Memory B cell (primary cell): ENCODE measurements at places on chromosomes 2 and 18.

- DNase-seq = no peak
Observed at GRCh38 chr2:86791573-86791972, 860 bp upstream of the CD8A start.

DNA sequence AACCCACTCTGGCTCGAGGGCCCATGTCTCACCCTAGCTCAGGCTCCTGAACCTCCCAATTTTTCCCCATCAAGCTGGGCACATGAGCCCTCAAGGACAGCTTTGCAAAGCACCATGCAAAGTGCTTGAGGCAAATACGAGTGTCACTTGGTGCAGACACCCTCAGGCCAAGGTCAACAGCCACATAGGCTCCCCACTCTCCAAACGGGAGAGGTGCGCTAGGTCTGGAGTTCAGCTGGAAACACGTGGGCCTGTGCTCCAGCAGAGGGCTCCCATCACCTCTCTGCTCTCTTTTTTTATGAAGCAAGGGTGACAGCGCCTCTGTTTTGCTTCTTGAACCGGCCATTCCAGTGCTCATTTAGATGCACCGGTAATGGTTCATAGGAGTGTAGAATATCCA lies 11.9 kb upstream of the ARHGAP25 start:
- DNase-seq = no peak

- DNase-seq = no peak
Observed at GRCh38 chr2:169039702-169040101, 8.6 kb upstream of the ABCB11 start.

DNA sequence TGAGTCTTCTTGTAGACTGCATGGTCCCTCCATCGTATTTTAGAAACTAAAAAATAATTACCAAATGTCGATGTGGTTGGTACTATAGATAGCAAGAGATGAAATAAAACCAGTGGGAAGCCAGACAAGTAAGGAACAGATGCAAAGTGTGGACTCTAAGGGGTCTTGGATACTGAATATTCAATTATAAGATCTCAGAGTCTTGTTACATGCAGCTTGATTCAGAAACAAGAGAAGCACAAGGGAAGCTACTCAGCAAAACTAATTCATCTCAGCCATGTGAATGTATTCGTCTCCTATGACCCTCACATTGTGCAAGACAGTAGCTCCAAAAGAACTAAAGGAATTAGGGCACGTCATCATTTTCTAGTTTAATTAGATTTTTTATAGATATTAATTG lies 80.9 kb downstream of the CDH20 start:
- no peak for DNase-seq

- no peak for DNase-seq
Observed at GRCh38 chr2:180443888-180444287, 436.8 kb upstream of the CWC22 start.

- no peak for DNase-seq
Observed at GRCh38 chr2:66418381-66418780, 16.5 kb upstream of the MEIS1 start.

DNA sequence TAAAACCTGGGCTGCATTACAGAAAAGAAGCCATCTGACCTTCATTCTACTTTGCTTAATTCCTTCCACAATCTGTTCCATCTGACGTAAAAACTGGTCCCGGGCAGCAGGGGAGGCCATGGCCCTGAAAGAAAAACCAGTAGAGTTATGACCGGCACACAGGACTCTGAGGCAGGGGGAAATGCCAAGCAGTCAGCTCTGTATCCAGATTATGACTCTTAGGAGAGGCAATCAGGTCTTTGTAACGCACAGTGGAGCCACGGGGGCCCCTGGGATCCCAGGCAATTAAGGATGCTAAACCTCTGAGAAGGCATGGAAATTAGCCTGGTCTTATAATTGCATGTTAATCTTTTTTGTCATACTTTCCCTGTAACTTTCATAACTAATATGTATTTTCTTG lies 78.4 kb downstream of the CCDC93 start:
- DNase-seq = no peak

GRCh38 chr2:86621280-86621943 lies 2.3 kb downstream of the RNF103 start:
- no peak for DNase-seq

DNA sequence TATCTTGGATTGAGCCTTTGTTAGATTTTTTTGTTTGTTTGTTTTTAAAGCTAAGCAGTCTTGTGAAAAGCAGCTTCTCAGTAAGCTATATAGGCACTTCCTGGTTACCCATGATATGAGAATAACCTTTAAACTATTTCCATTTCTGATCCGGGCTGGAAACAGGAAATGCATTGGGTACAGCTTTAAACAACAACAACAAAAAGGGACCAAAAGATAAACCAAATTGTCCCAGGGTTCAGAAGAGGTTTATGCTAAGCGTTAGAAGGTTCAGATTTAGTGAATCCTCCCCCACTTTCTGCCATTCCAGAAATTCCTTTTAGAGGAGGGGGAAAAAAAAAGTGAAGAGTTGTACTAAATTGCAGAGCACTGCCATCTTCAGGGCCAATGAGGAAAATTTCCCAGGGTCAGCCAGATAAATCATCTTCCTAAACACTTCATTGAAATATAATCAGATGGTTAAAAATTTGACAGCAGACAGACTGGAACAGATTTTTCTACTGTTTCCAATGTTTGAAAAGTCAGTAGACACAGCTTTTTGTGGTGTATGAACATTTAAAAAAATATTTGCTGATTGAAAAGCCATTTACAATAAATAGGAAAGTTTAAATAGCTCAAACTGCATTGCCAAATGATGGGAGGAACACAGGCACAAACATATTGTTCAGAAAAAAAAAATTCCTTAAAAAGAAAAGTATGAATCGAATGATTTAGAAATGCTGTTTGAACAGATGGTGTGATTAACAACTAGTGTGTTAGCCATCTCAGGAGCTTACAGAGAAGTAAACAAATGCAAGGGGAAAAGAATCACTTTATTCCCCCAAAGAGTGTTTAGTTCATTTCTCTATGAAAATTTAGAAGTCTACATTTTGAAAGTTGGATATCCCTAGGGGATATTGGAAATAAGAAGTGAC lies 189.9 kb upstream of the TANK start:
- no peak for DNase-seq

- no peak for DNase-seq
Observed at GRCh38 chr2:82837588-82838304, 1621.3 kb downstream of the SUCLG1 start.

- no peak for DNase-seq
Observed at GRCh38 chr2:150389447-150389846, 98.0 kb downstream of the RND3 start.

GRCh38 chr2:159098361-159098760 lies 129.9 kb downstream of the TANC1 start:
- no peak for DNase-seq

- no peak for DNase-seq
Observed at GRCh38 chr2:216777637-216778273, 82.1 kb downstream of the TNP1 start.

DNA sequence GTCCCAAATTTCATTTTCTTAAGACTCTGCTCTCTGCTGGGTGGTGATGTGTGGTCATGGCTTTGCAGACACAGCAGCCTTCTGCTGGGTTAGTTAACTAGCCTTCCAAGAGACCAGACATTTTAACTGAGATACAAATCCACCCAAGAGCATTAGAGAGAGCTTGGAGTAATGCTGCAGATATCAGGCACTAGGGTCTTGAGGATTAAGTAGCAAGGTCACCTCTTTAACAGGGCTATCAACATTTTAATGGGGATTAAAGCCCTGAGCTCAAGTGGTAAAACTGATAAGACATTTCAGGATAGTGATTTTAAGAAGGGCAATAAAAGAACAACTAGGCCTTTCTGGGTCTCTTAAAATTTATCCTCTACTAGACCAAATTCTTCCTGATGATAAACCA lies 461.2 kb downstream of the MEIS1 start:
- DNase-seq = no peak

DNA sequence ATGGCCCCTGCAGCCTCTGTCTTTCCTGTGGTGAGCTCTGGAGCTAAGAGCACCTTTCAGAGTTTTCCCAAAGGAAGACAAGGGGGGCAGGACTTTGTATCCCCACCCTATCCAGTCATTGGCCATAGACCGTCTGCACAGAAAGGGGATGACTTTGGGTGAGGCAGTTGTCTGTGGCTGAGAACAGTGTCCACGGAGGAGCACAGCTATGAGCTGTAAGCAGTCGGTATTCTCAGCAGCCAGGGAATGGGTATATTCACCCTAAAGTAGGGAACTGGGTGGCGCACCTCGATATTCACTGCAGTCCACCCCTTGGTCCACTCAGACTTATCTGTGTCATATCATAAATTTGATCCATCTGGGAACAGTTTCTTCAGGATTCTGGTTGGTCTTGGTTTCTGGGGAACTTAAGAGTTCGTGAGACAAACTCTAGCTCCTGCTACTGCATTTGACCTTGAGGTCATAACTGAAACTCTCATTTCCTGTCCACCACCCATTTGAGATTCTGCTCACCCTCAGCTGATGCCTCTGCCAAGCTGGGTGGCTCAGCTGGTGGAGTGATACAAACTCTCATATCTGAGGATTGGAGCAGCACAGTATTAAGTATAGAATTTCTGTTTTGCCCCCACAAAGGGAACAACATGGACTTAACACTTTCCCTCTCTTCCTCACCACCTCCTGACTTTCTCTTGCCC lies 45.2 kb upstream of the SCG2 start:
- DNase-seq = no peak

DNA sequence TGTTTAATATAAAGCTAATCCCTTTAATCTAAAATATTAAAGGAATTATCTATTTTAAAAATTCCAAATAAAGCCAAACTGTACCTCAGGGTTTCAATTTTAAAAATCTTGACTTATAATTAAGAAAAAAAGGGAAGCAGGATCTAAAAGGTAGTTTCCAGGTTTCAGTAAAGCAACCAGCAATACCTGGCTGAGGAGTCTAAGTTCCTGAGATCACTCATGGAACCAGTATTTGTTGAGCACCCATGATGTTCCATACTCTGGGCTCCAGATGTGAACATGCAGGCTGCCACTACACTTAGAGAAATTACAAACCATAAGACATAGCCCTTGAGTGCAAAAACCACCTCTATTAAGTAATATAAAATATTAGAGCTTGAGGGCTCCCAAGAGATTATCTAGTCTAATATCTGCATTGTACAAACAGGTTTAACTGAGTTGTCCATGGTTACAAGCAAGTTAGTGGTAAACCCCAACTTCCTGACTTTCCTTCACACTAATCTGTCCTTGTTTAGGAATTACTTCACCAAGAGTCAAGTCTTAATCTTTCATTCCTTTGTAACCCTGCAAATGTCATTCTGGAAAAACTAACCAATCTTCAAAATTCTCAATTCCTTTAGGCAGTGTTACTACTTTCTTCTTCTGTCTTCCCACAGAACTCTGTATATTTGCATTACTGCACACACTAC lies 49.2 kb downstream of the CLASP1 start:
- no peak for DNase-seq

DNA sequence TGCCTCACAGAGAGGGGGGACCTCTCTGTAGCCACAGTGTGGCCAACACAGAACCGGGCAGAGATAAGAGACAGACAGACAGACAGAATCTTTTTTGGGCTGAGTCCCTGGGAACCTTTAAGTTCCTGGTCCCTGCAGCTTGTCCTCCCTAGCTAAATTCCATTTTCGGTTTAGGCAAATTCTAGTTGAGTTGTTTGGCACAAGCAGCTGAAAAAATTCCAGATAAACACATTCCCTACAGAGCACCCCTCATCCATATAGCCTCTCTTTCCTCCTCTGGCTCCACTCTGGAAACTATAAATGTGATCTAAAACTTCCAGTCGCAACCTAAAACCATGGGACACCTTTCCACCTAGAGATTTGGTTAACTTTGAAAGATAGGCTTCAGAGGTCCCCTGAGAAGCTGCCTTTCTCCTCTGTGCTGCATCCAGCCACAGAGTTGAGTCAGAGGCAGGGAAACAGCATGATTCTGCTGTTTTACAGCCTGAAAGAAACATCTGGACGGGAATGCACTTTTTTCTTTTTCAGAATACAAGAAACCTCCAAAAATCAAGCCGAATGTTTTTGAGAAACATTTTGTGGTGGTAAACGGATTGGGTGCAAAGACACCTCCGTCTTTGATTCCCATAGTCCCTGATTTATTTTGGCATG lies 30.9 kb downstream of the SLC4A3 start:
- no peak for DNase-seq

DNA sequence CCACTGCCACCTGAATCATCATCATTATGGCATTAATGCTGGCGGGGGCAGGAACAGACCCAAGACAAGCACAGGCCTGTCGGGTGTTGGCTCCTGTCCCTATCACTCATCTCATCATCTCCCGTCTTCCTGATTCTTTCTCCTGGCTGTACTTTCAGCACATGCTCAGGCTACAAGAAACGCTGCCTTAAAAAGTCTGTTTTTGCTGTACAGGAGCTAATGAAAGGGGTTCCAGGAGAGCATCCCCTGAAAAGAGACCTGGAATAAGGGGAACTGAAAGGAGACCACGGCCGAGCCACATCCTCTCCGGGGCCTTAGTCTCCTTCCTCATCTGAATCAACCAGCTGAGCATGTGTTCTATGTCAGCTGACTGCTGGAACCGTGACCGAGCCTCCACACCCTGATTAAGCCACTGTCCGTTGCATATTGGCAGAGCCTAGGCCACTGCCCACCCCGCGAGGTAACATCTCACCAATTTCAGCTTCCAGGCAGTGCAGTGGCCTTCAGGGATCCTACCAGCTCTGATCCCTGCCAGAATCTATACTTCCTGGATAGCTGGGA lies 62.6 kb downstream of the DNMT3A start:
- DNase-seq = peak; percentile 59
